ENCODE measurements at places on chromosomes 12 and 14.

DNA sequence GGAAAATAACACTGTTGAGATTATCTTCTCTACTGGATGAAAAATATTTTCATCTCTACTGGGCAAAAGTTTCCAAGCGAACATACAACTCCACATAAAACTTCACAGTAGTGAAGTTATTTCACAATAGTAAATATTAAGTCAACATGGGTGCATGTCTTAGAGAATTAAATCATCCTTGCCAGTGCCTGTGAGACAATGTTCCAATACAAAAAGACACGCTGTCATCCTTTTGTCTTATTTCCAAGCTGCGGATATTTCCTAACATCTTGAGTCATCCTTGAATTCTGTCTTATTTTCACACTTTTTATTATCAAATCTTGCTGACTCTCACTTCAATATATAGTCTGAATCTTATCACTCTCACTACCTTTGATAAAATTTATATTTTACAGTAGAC is 142.9 kb upstream of the KITLG start:
- DNase-seq: peak; percentile 52

DNA sequence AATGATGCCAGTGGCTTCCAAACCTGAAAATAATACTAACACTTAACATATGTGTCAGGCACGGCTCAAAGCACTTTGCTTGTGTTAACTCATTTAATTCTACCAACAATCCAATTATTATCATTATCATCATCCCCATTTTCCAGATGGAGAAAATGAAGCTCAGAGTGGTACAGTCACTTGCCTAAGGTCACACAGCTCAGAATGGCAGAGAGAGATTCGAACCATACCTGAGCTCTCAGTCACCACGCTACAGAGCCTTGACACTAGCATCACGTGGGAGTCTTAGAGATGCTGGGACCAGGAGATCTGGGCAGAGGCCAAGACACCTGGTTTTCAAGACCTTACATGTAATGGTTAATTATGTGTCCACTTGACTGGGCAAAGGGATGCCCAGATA is 34.2 kb downstream of the DHX37 start:
- no peak for DNase-seq

- DNase-seq: peak; percentile 89
Measured at GRCh38 chr12:69052613-69053408, 119.8 kb upstream of the CPM start.

DNA sequence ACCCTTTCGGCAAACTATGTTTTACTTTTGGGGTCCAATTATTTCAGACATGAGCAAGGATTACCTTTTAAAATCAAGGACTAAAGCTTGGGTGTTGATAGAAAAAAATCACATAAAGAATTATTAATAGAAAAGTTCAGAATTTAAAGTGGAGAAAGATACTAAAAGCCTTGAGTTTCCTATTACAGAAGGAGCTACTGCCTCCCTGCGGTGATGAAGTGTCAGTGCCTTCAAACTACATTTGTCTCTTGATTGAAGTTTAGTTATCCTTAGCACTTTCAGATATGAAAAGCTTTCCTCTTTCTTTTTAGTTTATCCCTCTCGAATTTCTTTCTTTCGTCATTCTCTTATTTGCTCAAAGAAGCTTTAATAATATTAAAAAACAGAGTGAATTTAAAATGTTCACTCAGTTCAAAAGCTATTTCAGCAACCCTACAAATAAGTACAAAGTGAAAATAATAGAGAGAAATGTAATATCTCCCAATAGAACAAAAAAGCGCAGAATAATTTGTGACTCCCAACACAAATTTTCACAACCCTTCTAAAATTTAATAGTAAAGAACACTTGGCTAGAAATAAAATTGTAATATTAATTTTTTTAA is 87.6 kb downstream of the SEC23A start:
- DNase-seq: peak; percentile 82

DNA sequence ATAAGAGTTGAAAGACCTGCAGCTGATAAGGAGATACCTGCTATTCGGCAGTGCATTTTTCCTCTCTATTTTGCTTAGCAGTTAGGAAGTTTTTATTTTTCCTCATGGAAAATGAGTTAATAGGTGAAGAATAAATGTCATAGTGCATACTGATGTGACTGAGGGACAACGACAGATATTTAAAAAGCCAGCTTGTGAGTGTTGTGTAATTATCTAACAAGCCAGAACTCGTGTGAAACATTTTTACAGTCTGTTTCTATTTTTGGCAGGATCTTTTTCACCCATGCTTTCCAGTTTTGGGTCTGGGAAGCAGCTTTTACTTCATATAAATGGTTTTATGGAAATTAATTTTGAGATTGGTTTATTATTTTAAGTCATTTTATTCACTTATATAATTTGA is 2.9 kb downstream of the FBXO34 start:
- DNase-seq: no peak

DNA sequence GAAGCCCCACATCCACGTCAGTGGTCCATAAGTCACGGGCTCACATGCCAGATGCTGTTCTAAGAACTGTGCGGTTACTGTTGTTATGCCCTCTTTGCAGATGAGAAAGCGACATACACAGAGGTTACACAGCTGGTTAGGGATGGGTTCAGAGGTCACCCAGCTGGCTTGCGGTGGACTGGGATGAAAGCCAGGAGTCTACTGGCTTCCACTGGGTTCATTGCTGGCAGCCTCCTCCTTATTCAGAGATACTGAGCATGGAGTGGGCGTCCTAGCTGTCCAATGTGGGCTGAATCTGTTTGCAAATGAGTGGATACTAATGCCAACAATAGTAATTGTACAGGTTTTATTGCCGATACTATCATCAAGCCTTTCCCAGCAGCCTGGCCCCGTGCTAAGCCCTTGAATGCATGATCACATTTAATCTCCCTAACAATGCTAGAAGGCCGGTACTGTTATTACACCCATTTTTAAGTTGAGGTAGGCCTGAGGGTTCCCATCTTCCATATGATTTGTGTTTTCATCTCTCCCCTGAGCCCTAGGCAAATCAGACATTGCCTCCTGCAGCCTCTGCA is 129.1 kb downstream of the PLXNC1 start:
- DNase-seq: peak; percentile 27

DNA sequence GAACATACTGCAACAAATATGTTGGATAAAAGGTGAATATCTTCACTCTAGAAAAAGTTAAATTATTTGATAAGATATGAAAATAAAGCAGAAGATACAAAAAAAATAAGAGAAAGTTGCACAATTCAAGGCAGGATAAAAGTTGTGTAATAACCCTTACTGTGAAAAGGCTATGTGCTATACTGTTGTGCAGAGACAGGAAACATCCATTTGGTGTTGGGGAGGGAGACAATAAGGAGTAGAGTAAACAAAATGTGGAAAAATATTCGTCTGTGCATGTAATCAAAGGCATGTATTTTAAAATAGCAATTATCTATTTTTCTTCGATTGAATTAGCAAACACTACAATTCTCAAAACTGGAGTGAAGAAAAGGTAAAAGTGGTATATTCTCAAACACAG is 34.8 kb downstream of the PTHLH start:
- peak; percentile 52 for DNase-seq

GRCh38 chr12:116601933-116602810 is 43.0 kb downstream of the MAP1LC3B2 start:
- DNase-seq: peak; percentile 32

DNA sequence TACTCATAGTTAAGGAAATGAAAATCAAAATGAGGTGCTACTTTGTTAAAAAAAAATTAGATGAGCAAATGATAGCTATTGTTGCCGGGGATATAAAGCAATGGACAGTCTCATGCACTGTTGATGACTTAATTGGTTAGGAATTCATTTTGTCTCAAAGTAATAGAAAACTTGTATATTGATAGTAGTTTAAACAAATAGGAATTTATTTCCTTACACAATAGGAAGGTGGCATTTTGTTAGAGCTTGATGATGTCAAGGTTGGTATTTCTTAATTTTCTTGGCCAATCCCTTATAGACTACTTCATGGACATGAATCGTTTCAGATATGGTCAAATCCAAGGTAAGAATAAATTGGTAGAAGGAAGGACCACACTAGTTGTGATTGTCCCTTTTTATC is 7.8 kb downstream of the PRPF39 start:
- peak; percentile 49 for DNase-seq

DNA sequence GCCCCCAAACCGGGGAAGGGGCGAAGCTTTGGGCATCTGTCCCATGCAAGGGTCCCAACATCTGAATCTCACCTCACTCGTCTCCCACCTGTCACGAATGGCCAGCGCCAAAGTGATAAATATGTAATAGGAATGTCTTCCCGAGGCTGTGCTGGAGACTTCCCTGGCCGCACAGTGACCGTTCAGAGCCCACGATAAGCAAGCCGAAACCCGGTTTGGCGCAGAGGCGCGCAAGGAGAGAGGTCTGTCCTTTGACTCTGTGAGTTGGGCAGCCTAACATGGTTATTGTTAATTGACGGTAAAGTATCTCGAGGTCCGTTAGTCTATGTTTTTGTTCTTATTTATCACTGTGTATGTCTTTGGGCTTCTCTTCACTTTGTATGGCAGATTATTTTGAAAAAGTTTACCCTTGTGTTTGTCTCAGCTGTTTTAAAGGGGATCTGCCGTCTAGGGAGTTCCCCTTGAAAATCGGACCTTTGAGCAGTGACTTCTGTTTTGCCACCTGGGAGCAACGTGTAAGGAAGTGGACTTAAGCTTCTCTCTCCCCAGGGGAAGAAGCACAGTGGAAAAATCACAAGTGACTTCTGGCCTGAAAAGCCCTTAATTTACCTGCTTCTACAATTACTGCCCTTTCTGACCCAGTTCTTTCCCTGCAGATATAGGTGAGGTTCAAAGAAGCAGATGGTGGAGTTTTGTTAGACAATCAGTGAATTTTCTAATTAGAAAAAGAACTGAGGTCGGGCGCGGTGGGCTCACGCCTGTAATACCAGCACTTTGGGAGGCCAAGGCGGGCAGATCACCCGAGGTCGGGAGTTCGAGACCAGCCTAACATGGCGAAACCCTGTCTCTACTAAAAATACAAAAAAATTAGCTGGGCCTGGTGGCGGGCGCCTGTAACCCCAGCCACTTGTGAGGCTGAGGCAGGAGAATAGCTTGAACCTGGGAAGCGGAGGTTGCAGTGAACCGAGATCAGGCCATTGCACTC is 1.1 kb upstream of the TM9SF1 start:
- DNase-seq: peak; percentile 35

GRCh38 chr14:100526632-100527031 is 60.6 kb downstream of the BEGAIN start:
- DNase-seq: no peak

- no peak for DNase-seq
Measured at GRCh38 chr12:46158501-46158900, 110.3 kb downstream of the SLC38A1 start.

DNA sequence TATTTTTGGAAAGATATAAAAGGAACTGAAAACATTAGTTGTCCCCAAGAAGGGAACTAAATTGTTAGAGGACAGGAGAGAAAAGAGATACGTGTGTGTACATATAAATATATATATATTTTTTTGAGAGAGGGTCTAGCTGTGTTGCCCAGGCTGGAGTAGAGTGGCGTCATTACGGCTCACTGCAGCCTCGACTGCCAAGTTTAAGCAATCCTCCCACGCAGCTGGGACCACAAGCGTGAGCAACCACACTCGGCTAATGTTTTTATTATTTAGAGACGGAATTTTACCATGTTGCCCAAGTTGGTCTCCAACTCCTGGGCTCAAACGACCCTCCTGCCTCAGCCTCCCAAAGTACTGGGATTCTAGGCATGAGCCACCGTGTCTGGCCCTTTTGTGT is 16.2 kb upstream of the NOP2 start:
- no peak for DNase-seq

DNA sequence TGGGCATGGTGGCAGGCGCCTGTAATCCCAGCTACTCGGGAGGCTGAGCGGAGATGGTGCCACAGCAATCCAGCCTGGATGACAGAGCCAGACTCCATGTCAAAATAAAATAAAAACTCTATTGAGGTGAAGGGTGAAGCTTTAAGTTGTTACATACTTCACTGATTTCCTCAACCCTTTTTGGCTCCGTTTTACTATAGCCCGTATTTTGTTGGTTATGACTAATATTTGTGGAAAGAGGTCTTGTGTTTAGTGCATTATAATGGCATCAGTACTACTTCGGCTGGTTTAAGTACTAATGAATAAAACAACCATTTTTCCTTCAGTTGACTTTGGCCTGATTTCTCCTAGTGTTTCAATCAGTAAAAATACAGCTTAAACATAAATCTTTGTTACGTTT is 27.0 kb upstream of the SLC2A14 start:
- peak; percentile 42 for DNase-seq

DNA sequence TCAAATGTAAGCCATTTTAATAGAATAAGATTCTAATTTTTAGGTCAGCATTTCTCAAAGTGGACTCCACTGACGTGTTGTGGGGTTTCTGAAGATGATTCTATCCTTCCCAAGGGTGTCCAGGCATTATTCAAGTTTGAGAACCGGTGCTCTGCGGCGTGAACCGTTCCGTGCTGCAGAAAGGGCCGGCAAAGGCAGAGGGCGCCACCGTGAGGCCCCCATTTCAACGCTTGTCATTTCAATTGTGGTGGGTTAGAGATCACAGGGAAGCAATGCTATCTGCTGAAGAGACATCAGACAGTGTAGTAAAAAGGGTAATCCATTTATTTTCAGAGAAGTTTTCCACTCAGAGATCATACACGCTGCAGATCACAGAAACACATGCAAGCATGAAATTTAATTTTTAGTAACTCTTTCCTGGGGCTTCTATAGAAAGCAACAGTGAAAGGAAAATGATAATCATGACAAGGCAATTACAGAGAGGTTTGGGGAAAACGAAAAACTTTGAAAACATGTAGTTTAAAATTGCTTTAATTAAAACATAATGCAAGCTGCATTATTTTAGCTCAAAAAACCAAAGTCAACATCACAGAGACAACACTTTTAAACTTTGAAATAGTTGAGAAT is 201.7 kb downstream of the EXOC5 start:
- DNase-seq: peak; percentile 36

GRCh38 chr14:71594821-71595220 is 337.4 kb upstream of the RGS6 start:
- peak; percentile 65 for DNase-seq

DNA sequence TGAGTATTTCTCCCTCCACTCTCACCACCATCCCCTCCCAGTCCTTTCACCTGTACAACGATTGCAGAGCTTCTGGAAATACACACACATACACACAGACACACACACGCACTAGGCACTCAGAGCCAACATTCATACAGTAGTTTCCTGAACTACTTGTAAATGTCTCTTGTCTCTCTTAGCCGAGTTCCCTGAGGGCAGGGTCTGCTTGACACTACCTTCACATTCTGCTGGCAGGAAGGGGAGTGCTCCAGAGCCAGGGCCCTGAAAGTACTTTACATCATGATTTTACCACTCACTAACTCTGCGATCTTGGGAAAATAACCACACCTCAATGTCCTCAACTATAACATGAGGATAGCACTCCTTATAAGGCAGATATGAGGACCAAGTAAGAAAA is 82.7 kb downstream of the GAS2L3 start:
- no peak for DNase-seq

DNA sequence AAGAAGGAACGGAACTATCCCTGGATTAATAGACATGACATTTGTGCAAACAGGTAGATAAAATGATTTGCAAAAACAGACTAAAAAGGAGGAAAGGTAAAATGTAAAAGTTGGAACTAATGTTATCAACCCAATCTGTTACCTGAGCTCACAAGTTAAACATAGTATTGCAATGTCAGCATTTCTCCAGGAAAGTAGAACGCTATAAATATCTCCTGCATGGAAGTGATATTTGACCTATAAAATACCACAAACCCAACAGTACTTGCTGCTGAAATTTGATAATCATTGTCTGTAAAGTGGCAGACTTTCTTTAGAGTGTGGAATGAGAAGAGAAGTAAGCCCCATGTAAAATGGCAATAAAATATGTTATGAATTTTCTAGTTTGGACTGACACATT is 1435.7 kb downstream of the LRFN5 start:
- no peak for DNase-seq

Measured in choroid plexus epithelial cell (primary cell).